Suprapubic skin (tissue), 4 donors: ENCODE measurements at places on chromosomes 12 and 14.

DNA sequence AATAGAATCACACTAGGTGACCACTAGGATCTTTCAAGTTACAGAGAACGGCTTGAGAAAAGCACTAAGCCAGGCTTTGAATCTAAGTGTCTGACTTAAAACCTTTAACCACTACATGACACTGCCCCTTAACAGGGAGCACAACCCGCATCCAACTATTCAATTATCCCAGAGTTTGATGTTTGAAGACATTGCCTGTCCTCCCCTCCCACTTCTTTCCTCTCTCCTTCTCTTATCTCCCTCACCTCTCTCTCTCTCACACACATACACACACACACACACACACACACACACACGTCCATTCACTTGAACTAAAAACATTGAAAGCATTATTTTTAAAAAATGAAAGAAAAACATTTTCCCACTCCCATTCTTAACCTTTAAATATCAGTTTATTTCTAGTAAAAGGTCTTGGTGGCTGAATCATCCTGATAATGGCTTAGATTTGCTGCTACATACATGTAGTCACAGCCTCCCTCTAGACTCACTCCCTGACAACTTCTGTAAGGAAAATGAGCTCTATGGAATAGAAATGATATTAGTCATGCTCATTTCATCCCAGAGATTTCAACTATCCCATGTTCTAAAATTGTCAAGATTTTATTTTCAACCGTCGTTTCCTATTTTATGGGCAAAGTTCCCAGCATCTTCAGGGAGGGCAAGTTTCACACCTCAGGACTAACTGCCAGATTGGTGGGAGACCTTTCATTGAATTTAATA lies 53.5 kb upstream of the RAP1B start:
- DNase-seq: no peak

DNA sequence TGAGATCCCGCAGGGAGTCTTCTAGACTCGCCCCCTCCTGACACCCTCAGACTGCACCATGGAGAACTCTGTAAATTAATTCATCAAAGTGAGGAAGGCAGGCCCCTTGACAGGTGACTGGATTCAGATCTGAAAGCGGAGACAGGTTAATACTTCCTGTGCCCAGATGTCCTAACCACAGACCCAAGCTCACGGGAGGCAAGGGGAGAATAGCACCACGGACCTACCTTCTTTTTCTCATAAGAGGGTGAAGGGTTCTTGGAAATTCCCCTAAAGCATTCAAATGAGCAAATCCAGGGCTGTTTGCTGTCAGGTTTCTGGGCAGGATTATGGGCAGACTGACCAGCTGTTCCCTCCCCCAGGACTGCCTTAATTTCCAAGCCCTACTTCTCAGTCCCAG lies 170.0 kb downstream of the ZFP36L1 start:
- DNase-seq: no peak

GRCh38 chr14:21040370-21040925 lies 1.7 kb upstream of the RNASE7 start:
- DNase-seq: no peak

GRCh38 chr12:1607940-1608712 lies 13.7 kb upstream of the FBXL14 start:
- no peak for DNase-seq

GRCh38 chr12:24839268-24839791 lies 109.6 kb downstream of the BCAT1 start:
- no peak for DNase-seq

DNA sequence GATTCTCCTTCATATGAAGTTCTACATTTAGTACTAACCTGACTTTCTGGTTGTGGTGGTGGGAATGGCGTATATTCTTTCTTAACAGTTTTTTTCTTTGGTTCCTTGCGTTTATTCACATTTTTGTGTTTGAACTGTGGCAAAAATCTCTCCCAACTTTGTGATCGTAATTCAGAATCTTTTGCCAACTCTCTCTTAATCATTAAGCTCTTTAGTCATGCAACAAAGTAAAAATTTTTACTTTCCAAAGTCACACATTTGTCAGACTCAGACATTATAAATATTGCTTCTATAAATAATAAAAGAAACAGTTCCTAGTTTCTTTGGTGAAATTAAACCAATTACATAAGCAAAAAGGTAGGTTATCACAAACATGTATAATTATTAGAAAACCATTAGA lies 7.5 kb downstream of the KRR1 start:
- DNase-seq: no peak

DNA sequence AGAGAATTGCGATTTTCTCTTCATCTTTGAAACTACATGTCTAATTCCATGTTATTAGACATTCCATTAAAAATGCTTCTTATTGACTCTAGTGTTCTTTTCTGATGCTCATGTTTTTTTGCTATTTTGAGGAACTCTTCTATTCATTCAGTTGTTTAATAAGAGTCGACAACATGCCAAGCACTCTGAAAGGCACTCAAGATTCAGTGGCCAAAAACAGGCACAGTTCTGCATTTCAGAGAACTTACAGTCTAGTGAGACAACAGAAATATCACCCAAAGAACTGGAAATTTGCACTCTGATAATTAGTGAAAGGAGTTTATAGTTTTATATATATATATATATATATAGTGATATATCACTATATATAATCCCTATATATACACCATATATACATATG lies 111.7 kb downstream of the TSHR start:
- no peak for DNase-seq

GRCh38 chr12:67419810-67420209 lies 150.7 kb downstream of the CAND1 start:
- no peak for DNase-seq

DNA sequence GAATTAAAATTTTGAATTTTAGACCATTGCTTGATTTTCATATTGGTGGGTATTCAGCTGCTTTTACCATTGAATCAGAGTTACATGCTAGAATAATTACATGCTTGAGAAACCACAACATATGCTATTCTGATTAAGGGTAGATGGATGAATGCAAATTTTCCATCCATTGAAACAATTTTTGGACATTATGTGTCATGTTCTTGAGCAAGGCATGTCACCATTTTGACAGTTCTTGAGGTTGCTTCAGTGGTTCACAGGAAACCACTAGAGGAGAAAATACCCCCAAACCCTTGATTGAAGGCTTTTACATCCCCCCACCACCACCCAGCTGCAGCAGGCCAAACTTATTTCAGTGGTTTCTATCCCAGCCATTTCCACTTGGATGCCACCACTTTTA lies 13.5 kb downstream of the UBR7 start:
- DNase-seq: no peak

GRCh38 chr12:29782285-29782870 lies 1.4 kb downstream of the TMTC1 start:
- no peak for DNase-seq

DNA sequence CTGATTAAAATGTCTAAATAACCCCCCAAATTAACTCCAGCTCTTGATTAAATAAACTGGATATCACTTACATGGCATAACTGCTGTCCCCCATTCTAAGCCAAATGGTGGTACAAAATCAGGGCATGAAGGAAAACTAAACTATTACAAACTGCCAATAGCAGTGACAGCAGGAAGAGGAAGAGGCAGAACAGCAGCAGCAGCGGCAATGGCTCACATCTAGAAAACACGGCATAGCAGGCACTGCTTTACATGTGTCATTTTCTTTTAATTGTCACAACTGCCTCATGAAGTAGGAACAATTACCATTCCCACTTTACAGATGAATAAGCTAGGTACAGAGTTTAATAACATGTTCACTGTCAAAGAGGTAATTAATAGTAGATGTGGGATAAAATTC lies 92.0 kb downstream of the EPS8 start:
- no peak for DNase-seq

DNA sequence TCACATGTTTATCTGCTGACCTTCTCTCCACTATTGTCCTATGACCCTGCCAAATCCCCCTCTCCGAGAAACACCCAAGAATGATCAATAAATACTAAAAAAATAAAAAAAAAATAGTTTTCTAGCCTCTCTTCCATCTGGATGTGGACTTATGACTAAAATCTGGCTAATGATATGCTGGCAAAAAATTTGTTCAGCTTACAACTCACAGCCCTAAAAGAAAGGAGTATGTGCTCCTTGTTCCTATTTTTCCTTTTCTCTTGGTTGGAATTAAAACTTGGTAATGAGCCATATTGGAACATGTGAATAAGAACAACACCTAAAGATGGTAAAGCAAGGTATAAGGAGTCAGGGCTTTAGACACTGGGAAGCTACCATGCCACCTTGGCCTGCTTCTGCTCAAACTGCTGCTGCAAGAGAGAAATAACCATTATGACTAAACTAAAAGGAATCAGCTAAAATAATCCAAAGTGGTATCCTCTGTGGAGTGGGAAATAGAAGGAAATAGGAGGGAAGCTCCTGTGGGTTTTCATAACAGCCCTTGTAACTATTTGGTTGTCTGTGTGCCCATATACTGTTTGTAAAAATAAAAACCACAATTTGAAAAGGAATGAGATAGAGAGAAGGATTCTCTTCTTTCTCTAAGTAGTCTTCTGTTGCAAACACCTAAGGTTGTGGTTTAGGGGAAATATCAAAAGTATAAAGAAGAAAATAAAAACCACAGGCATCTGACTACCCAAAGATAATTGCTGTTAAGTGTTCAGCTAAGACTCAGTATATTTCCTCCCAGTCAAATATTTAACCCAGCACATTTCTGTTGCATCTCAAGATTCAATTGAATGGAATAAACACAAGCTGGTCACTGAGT lies 53.8 kb downstream of the SDR9C7 start:
- DNase-seq: no peak

- no peak for DNase-seq
Observed at GRCh38 chr12:11719678-11720099, 70.2 kb downstream of the ETV6 start.

GRCh38 chr14:99136047-99136400 lies 136.0 kb downstream of the BCL11B start:
- DNase-seq: no peak

DNA sequence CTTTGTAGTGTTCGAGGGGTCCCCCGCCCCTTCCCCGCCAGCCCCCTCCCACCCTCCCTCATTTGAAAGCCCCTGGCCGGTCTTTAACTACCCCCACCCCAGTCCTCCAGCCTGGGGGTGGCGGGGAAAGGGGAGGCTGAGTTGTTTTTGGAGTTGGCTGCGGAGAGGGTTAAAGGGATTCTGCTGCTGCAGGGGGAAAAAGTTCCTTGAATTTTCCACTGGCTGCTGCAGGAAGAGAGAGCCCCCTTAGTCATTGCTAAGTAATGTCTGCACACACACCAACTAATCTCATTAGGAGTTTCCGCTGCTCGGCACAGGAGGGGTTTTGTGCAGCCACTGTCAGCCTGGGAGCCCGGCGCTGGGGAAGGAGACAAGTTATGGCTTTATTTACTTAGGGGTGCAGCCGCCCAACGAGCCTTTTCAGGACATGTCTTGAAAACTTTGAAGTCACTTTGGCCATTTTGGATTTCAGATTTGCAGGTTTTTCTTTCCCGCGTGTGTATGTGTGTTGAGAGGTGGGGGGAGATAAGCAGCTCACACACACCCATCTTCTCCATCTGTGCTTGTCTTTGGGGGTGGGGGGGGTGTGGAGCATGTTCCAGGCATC lies 1.8 kb downstream of the ELK3 start:
- no peak for DNase-seq

- DNase-seq: no peak
Observed at GRCh38 chr12:14219156-14219555, 146.3 kb upstream of the ATF7IP start.
